ENCODE measurements at places on chromosomes 3 and 15.

DNA sequence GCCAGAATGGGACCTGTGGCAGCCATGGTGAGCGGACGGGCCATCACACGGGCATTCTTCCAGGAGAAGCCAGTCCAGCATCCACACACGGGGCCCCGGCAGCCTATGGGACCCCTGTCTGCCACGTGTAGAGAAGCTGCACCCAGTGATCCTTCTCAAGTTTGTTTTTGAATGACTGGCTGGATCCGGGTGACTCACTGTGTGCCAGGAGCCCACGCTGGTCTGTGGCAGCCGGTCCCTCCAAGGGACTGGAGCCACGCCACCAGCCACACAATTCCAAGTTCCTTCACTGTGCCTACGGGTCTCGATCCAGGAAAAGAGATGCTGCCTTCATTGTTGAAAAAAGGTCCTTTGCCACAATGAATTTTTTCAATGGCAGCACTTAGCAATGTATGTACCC, 58.1 kb downstream of the ATP10A start:
- DNase-seq = peak; percentile 21

- no peak for DNase-seq
Measured at GRCh38 chr3:180911876-180912303, 580 bp upstream of the FXR1 start.

DNA sequence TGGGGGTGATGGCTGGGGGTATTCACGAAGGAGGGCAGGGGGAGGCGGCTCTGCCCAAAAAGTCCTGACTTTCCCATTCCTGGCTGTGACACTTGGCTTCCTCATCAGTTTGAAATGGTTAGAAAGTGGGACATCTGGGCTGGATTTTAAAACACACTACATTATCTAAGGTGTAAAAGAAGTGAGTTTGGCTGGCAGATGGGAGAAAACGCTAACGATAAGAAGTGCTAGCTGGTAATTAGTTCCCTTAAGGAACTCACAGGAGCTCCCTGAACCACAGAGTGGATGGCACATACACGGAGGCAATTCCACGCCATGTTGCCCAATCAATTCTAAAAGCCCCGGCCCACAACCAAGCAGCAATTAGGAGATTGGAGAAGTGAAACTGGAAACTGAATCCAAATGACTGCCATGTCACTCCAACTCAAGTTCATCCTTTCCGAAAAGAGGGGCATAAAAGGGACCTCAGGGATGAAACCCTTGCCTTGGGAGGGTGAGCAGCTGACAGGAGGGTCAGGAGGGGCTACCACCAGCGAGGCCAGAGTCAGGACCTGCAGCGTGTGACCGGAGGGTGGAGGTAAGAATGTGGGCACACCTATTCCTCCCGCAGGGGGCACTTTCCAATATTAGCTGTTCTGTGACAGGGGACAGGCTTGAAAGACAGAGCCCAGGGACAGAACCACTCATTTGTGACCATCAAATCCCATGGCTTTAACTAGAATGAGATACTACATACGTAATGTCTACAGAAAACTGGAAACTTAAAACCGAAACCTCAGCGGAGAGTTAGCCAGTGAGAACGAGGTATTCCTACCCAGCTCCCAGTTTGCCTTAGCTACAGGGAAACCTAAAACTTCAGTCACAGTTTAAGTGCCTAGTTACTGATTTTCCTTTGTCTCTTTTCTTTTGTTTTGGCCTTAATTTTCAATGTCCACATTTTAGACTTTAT, 95.3 kb upstream of the OXTR start:
- DNase-seq = no peak

- DNase-seq = no peak
Measured at GRCh38 chr15:74482661-74483060, 21.7 kb upstream of the UBL7 start.

DNA sequence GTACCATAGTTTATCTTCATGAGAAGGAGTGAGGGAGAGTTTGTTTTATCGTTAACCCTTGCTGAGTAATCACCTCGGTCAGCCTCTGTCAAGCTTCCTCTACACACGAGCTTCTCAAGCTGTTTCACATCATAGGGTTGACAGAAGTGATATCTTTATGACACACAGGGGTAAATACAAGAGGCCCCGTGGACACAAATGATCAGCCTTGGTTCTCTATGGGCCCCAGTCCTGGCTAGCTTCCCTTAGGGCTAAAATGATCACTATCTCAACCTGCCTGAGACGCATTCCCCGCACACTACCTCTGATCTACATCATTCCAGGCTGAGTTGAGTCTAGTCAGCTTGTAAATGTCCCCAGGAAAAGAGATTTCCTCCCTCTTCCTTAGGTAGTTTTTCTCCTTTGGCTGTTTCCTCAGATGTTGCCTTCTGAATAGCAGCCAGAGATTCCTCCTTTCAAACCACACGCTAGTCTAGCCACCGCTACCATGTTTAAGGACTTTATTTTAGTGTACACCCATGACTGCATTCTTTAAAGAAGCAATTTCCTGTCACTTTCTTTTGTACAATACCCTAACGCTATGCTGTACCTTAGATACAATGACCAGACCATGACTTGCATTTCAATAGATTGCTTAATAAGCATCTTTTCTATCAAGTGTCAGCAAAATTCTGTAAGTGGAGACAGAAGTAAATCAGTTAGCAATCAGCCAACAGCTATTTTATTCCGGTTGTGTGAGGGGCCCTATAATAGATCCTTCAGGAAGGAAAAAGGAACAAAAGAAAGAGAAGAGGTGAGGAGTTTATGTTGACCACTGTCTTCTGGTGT, 35.1 kb upstream of the PPARG start:
- no peak for DNase-seq

DNA sequence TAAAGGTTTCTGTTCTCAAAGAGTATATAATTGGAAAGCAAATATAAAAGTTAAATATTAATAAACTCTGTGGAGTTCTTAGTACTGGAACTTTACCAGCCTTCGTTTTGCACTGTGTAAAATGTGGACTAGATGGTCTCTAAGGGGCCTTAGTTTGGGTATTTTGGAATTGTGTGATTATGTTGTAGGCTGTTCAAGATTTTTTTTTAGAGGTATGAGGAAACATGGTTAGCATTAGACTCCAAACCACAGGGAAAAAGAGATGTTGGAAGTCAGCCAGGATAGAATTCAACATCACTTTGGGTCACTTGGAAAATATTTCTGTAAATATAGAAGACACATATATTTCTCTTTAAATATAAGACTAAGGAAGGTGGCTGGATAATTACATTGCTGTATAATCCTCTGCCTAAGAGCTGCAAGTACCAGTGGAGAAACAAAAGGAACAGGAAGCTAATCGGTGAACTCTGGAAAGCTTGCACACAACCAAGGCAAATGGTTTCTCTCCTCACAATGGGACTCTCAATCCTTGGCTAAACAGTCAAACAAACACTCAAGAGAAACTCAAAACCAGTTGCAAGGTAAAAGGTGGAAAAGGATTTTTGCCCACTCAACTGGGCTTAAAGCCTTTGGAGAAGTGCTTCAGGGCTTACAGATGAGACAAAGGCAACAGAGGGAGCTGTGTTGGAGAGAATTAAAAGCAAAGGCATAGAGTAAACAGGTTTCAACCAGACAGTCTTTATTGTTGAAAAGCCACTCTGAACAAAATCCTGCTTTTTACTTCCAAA, 141.7 kb downstream of the NR1D2 start:
- DNase-seq = peak; percentile 31

- DNase-seq = no peak
Measured at GRCh38 chr15:63134245-63134985, 12.8 kb downstream of the LACTB start.
